Ammon's horn (tissue), 1 donor: ENCODE measurements at places on chromosomes 11 and 22.

DNA sequence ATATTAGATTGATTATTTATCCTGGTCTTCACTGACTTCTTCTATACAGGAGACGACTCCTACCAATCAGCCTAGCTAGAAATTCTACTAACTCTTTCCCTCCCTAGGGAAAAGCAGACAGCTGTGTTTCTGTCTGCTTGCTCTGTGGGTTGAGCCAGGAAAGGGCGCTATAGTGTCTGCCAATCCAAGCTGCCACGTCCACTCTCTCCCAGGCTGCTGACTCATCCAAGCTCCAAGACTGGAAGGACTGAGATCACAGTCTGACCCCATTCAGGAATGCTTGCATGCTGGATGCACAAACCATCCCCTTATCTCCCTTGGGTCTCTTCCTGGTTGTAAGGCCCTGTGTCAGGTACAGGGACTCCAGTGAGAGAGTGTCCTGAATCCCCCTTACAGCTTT, 955.6 kb downstream of the OPCML start:
- DNase-seq = no peak

GRCh38 chr22:48651036-48651890, 1176.4 kb downstream of the BRD1 start:
- DNase-seq = peak; percentile 81

GRCh38 chr11:84173078-84173477, 886.9 kb upstream of the CCDC90B start:
- peak; percentile 60 for DNase-seq

DNA sequence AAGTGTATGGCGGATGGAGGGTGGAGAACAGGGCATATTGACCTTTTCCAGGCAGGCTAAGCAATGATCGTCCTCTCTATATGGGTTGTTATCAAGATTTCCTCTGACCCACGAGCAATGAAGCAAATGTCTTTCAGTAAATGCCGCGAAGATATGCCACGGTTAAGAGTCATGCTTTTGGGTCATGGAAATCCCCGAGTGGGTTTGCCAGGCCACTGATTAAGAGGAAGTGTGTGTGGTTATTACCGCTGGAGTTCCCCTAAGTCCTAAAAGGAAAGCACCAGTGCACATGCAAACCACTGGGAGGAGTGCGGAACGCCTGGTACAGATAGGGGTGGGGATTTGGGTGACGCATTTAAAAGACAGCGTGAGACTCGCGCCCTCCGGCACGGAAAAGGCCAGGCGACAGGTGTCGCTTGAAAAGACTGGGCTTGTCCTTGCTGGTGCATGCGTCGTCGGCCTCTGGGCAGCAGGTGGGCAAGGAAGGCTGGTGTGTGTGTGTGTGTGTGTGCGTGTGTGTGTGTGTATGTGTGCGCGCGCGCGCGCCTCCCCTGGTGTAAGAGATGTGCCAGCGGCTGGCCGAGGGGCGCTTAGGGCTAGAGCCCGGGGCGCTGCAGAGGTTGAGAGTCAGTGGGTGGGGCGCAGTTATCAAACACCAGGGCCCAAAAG, at the start of gene BIRC3:
Gene BIRC3 (plus strand): TSS at position 386 of the 669 bp plus-strand sequence. CDS start 7,026 bp downstream, outside the sequence.
- DNase-seq = peak; percentile 76

DNA sequence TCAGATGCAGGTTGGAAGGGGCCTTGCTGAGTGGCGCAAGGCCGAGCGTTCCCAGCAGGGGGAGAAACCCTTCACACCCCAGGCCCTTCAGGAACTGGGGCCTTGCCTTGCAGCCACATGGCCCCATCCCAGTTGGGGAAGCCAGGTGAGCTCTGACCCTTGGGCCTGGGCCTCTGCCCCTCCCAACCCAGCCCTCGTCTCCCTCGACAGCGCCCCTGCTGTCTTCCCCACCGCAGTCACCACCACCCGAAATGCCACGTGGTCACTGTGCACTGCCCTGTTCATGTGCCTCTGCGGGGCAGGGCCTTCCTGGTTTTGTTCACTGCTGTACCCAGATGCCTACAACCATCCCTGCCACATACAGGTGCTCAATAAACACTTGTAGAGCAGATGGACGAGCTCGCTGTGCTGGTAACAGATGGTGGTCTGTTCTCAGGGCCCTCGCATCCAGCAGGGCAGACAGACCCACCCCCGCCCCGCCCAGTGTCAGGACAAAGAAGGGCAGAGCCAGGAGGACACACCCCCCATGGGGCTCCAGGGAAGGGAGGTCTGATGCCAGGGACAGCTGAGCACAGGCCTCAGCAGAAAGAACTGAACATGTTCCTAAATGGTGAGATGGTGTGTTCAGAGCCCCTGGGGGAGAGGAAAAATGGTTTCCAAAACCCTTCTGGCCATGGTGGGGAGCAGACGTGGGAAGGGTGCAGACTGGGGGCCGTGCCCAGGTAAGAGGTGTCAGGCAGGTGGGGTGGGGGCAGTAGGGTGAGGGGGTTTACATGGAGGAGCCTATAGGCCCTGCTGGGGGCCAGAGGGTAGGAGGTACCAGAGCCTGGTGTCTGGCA, 3.7 kb downstream of the POLR2L start:
- DNase-seq = no peak

- no peak for DNase-seq
Measured at GRCh38 chr11:44017443-44018126, 30.2 kb upstream of the ACCSL start.

GRCh38 chr11:99505831-99506230, 485.1 kb downstream of the CNTN5 start:
- no peak for DNase-seq

DNA sequence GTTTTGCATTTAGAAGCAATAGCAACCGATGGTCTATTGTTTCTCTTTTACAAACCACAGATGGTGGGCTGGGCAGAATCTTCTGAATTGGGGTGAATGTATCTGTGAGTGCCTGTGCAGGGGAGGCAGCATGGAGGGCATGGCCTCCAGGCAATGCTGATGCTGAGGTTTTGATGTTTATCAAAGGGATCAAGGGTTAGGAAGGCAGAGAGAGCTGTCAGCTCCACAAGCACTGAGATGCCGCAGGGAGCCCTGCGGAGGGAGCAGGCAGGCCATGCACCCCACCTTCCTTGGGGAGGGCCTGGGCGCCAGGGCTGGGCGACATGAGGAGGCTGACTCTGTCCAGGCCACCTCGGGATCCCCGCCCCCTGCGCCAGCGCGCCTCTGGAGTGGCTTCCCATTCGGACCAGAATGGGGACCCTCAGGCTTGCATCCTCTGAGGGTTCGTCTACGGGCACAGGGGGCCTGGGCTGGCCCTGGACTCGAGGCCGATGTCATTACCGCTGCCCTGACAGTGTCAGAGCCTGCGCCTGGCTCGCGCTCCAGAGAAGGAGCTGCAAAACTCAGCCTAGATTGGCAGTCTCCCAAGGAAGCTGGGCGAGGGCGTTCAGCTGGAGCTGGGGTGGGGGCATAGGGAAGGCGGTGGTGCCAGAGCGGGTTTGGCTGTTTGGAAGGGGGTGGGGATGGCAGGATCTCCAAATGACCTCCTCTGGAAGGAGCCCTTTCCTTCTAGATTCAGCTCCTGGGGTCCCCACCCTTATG, 13.9 kb upstream of the TH start:
- DNase-seq = peak; percentile 37

DNA sequence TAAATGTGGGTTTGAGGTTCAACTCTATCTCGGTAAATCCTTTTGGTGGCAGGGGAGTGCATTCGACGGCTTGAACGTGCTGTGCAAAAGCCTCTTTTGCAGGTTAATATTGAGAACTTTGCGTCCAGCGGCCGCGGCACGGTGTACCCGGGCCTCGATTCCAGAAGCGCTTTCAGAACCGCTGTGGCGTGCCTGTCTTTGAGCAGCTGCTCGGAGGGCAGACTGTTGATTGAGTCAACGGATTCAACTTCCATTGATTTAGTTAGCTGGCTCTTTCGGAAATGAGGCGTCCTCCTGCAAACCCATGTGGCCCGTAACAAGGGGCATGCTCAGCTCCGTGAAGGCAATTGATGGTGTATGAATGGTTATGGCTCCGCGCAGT, 1247.8 kb downstream of the BRD1 start:
- DNase-seq = no peak

DNA sequence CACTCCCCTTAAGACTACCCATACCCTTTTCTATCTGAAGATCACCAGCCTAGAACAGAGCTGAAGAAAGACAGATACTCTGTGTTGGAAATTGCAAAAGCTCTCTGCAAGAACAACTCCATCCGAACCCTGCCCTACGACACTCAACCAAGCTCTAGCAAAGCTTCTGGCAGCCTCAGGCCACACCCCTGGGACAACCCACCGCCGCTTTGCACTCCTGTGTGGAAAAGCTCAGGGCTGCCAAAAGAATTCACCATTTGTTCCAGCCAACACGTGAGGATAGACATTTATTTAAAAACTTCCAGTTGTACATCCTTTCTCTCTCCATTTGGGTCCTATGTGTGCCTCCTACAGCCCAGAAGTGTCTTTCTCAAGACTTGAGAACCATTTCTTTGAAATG, 62.4 kb upstream of the CD5 start:
- no peak for DNase-seq

GRCh38 chr22:46178755-46179505, 28.6 kb downstream of the PPARA start:
- no peak for DNase-seq

- DNase-seq = no peak
Measured at GRCh38 chr22:38218661-38219622, 17.1 kb downstream of the MAFF start.

DNA sequence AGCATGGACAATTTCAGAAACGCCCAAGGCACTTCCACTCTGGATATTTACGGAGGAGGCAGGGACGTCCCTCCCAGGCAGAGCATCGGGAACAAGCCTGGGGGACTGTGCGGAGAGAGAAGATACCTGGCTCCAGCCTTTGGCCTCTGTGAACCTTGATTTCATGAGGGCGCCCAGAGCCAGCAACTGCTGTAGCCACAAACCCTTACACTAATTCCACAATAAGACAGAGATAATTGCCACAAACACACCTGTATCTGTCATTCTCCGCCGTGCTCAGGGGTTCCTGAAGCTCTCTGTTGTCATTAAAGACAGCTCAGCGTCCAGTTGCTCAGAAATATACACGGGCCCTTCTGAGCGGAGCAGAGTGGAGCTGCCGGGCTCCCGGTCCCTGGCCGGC, 1292.1 kb downstream of the TBC1D22A start:
- no peak for DNase-seq

GRCh38 chr22:38167988-38168407, 13.6 kb downstream of the PLA2G6 start:
- DNase-seq = no peak

- DNase-seq = no peak
Measured at GRCh38 chr11:89608234-89608966, 101.7 kb upstream of the TRIM77 start.

DNA sequence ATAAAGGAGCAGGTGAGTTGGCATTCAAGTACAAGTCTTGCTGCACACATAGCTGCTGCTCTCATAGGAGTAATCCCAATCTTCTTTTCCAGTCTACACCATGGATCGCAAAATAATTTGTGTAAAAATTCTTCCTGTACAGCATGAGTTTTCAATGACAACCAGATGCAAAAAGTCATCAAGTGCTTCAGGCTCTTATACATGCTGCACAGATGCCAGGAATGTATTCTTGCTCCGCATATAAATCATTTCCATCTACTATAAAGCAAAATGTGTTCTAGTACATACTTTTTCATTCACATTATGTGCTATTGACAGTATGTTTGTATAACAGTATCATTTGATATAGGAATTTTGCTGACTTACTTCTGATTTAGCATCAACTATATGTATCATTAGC, 35.4 kb downstream of the NXPE2 start:
- no peak for DNase-seq

DNA sequence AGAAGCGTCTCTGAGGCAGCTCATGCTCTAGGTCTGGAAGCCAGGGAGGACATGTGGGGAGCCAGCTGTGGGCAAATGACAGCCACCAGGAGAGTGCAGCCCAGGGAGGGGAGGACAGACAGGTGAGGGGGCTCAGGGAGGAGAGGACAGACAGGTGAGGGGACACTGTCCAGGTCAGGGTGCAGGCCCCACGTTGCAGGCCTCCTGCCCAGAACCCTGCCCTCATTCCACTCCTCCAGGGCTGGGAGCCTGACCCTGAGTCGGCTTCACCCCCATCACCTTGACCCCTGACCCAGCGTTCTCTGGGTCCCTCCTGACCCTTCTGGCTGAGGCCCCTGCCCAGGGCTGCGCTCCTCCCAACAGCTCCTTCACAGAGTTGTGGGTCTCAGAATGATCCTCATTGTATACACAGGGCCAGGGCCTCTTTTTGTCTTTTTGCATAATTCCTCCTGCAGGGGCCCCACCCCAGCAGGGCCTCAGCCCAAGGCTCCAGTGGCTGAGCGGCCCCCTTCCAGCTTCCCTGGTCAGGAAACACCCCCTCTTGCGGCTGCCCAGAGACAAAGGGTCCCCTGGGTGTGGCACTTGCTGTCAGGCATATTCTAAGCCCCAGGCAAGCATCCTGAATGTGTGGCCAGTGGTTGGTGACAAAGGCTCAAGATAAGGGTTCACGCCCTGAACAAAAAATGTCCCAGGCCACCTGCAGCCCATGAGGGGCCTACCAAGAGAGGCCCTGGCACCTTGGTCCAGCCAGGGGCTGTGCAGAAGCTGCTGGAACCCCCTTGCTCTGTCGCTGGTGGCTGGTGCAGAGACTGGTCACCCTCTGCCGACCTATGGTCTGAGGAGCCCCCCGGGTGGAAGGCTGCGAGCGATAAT, 853.0 kb downstream of the BRD1 start:
- no peak for DNase-seq

GRCh38 chr11:126879516-126879915, 121.1 kb downstream of the KIRREL3 start:
- DNase-seq = no peak

- DNase-seq = no peak
Measured at GRCh38 chr22:44898236-44898635, 111.6 kb downstream of the PHF21B start.

- DNase-seq = no peak
Measured at GRCh38 chr22:30455075-30455840, 16.6 kb downstream of the SEC14L3 start.

DNA sequence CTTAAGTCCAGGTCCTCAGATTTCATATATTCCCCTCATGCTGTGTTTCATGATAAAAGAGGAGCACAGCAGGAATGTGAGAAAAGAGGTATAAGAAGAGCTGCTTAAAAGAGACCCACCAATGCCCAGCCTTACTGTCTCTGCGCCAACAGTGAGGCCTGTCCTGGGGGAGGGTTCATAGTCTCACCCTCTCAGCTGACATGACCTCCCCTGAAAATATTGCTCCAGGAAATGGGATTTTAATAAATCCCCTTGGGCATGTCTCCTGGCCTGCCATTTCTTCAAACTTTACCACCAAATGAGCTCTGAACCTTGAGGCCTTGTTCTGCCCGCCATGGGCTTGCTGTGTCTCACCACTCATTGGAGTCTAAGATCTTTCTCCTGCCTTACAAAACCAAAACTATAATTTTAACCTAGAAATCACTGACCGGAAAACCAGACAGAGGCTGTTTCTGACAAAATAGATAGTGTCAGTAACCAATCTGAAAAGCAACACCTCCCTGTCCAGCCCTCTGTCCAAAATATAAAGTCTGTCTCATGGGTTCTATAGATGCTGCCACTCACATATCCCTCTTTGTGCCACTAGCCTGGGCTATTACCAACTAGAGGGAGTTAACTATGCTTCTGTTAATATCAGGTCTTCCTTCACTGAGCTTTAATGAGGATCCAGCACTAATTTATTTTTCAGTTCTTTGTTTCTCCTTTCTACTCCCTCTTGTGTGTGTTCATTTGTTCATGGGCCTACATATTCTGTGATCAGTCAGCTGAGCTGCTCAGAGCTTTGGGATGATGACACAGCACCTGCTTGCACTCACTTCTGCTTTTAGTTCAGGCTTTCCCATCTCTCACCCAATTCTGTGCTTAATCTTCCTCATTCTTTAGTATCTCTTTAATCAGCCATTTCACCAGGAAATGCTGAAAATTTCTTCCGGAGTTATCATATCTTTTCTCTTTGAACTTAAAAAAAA, at the start of gene OR2AG2:
Gene OR2AG2 (minus strand): TSS at position 51 of the 968 bp plus-strand sequence. CDS start 3,019 bp downstream, outside the sequence.
- peak; percentile 53 for DNase-seq

GRCh38 chr22:43308060-43308830, 34.9 kb downstream of the SCUBE1 start:
- DNase-seq = no peak
